ENCODE measurements at places on chromosomes 3 and 15. TPM values are rescaled to one million over a fixed set of nuclear protein-coding genes. Genes with fewer than 3 reads are reported as not detected.

DNA sequence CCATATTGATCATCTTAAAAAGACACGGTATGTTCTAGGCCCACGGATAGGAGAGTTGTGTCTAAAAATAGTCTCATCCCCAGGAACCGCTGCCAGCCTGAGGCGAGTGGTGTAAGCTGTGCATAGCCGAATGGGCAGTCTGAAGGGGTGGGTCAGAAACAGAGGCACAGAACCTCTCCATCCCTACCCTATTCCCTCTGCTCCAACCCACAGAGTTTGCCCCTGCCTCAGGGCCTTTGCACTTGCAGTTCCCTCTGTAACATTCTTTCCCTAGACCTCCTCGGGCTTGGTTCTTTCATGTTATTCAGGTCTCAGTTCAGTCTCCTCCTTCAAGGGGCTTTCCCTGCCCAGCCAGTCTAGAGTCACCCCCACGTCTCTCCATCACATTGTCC, 4.8 kb downstream of the SCN5A start:
- no peak for DNase-seq

- no peak for DNase-seq
Measured at GRCh38 chr3:132448216-132448961, 31.1 kb downstream of the DNAJC13 start.

CCDC174 gene
- total RNA-seq: 20.1 TPM

C3orf70 gene
- 6.5 TPM for total RNA-seq

MINDY2 gene
- 11.7 TPM for total RNA-seq

GRCh38 chr15:94327356-94327936, 96.1 kb downstream of the MCTP2 start:
- no peak for DNase-seq

CSPG5 gene
- total RNA-seq: 1.3 TPM

- DNase-seq: no peak
Measured at GRCh38 chr3:181210275-181210674, 220.7 kb upstream of the DNAJC19 start.

- peak; percentile 75 for DNase-seq
Measured at GRCh38 chr3:172106989-172107388, 67.6 kb downstream of the FNDC3B start.

- no peak for DNase-seq
Measured at GRCh38 chr15:31145271-31145911, 43.9 kb upstream of the TRPM1 start.

Data from Peyer's patch (tissue), 4 donors.